ENCODE measurements at places on chromosomes 1 and 21.

DNA sequence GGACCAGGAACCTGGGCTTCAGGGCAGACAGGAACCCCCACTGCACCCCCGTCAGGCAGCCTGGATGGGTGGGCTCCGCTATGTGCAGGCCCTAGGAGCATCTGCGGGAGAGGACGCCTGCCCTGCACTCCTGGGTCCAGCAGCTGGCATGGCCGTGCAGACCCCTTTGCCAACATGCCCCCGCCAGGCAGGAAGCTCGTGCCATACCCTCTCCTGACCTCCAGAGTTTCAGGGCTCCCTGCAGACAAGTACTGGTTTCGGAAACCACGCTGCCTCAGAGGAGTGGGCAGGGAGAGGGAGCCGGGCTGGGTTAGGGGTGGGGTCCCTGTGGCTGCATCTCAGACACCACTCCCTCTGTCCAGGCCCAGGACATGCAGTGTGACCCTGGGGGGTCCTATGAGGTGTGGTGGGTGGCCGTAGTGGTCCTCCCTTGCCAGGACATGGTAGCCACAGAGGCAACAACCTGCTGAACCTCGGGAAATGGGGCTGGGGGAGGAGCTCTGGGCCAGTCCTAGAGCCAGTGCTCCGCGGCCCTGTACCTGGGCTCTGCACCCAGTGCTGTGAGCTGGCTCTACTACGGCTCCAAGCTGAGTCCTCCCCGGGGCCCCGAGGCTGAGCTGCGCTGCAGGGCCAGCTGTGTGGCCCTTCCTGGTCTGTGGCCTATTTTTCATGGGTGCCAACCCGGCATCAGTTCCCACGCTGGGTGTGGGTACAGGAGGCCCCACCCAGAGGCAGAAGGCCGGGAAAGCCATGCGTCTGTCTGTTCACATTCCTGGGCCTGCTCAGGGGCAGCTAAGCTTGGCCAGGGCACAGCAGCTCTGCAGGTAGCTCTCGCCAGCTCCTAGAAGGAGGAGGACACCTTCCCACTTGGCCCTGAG is 1.4 kb downstream of the PLEKHN1 start:
- no peak for DNase-seq

- no peak for DNase-seq
Measured at GRCh38 chr1:238060061-238060460, 169.3 kb upstream of the ZP4 start.

GRCh38 chr1:31428436-31429221 is 15.6 kb downstream of the SERINC2 start:
- no peak for DNase-seq

DNA sequence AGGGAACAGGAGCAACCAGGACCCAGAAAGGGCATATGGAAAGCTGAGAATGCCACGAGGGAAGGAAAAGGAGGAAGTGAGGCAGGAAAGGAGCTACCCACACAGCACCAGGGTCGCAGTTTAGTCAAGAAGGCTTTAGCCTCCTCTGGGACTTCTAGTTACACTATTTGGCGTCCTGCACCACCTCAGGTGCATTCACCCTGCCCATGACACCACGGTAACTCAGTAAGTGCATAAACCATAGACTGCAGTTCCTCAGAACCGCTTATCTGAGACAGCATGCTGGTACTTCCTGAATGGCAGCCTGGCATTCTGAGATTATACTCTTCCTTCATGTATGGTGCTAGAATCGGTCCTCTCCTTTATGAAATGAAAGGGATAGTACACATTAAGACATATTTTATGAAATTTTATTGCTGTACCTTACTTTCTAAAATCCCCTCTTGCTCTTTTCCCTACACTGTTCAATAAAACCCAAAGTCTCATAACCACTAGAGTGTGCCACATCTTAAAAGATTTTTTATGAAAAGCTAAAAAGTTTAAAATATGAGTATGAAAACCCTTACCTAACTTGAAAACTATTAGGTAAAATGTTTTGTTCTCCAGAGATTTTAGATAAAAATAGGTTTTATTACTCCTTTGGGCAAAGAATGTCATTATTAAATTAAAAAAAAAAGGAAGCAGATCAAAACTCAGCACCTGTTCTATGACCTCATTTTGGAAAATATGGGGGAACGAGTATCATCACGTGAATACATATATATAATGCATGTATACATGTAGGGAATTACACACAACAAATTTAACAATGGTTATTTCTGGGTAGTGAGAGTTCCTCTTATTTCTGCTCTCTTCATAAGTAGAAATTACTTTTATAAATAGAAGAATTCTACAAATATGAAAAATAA is 67.3 kb downstream of the VAV3 start:
- DNase-seq, result no peak

DNA sequence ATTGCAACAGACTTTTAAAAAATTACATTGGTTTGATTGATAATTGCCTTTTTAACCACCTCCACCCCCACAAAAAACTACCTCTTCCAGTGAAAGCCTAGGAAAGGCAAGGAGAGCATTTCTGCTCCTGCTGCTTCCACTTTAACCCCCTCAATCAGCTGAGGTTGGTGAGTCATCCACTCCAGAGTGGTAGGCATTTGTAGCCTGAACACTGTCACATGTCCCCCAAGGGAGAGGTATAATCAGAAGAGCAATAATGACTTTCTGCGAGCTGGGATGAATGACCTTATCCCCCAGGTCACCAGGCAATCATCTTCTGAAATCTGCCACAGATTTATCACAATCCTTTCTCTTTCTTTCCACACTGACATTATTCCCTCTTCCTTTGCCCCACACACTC is 126.6 kb upstream of the CAMK1G start:
- DNase-seq, result no peak

- no peak for DNase-seq
Measured at GRCh38 chr1:91054780-91055481, 33.1 kb upstream of the ZNF644 start.

DNA sequence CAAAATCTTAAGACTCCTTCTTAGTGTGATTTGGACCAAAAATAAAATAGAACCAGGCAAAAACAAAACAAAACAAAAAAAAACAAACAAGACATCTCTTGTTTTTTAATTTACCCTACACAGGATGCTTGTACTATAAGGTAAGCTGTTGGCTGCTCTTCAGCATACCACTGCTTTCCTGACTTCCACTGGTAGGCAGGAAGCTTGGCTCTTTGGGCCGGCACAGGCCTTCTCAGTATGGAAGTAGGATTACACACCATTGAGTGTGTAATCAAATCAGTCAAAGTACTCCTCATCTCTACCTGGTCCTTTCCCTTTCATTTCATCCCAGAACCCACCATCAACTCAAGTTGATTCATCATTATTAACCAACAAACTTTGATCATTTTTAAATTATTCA is 61.9 kb upstream of the RGS1 start:
- no peak for DNase-seq

GRCh38 chr1:119962296-119962968 is 66.1 kb upstream of the ADAM30 start:
- no peak for DNase-seq

DNA sequence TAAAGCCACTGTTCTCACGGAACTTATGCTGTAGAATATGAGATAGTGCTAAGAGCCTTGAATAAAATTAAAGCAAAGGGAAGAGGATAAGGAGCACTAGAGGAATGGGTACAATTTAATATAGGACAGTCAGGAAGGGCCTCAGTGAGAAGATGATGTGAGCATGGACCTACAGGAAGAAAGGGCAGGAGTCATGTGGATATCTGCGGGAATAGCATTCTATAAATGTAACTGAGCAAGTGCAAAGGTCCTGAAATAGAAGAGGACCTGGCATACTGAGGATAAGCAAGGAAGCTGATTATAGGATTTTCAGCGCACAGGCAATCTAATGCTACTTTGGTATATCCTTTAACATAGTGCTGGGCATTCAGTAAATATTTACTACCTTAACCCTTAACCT is 12.6 kb upstream of the BCAS2 start:
- DNase-seq, result no peak

DNA sequence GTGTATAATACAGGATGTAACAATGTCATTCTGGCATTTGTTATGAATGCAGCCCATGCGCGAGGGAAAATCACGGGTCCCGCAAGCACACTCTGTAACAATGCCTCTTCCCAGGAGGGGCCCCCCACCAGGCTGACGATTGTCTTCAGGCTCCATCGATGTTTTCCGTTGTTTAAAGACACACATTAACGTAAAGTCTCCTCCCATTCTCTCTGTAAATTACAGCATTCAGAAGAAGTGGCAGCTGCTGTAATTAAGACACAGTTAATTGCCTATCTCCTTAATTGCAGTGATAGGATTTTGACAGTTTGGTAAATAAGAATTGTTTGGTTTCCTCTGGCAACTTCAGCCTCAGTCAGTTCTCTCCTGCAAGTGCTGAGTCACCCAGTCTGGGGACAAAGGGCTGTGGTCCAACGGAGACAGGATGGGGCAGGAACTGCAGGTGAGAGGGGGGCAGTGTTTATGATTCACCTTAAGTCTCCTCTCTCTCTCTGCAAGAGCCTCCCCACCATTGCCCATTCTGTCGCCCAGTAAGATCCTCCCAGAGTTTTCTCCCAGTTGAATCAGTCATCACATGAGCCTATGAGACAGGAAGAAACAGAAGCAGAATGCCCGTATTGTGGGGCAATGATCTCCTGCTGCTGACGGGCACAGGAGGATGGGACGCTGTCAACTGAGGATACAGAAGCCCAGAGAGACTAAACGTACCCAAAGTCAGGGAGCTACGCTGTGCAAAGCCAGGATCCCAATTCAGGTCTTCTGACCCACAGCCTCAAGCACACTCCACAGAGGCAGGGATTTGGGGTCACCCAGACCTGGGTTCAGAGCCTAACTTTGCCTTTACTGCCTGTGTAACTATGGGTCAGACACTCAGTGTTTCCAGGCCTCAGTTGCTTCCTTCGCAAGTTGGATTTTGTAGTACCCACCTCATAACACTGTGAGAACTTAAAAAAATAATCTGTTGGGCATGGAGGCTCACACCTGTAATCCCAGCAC is 110.0 kb downstream of the ADSS2 start:
- DNase-seq, result peak; percentile 95

GRCh38 chr1:46613661-46614603 is 2.7 kb downstream of the MOB3C start:
- DNase-seq, result peak; percentile 53
